ENCODE measurements at places on chromosomes 5 and 9. TPM values are rescaled to one million over a fixed set of nuclear protein-coding genes. Genes with fewer than 3 reads are reported as not detected.

COL15A1 gene
- 0.57 TPM for total RNA-seq

HAVCR1 gene
- 0.97 TPM for total RNA-seq

ZNF366 gene
- total RNA-seq, result 3.4 TPM

P4HA2 gene
- 36.2 TPM for total RNA-seq

PITX1 gene
- total RNA-seq, result not detected

LARP1 gene
- 227 TPM for total RNA-seq

ABO gene
- 0.60 TPM for total RNA-seq

SLC35D2 gene
- 10.6 TPM for total RNA-seq

C9 gene
- not detected for total RNA-seq
